ENCODE measurements at places on chromosomes 16 and 17. TPM values are rescaled to one million over a fixed set of nuclear protein-coding genes. Genes with fewer than 3 reads are reported as not detected.

NLRC3 gene
- total RNA-seq: 0.21 TPM

FOXJ1 gene
- total RNA-seq: 4.9 TPM

DNA sequence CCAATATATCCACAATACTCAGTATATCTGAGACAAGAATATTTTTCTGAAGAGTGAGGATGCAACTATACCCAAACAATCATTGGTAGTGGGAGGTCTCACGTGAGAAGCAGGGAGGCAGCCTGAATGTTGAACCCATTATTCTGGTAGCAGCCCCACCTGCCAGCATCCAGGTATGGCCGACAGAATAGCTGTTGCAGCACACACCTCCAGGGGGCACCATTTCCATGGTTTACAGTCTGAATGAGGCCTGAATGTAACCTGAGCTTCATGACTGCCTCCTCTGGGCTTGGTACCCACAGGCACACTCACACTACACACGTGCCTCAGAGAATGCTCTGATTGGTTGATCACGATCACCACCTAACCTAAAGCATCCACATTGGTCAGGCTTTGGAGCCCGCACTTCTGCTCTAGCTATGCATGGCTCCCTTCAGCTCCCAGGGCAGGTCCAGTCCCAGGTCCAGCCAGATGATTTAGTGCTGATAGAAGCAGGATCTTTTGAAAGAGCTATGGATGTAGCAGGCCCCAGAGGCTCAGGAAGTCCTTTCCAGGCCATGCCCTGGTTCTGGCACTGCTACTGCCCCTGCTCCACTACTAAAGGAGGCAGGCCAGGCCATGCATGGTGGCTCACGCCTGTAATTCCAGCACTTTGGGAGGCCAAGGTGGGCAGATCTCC is 11.0 kb upstream of the CBFB start:
- DNase-seq: peak; percentile 78
- H3K36me3 ChIP-seq: no peaks in the 10 kb centered on the region
- no peak overlapping the region for H3K4me3 ChIP-seq
- no peaks in the 10 kb centered on the region for H3K4me1 ChIP-seq
- no peak overlapping the region for H3K27ac ChIP-seq
- peaks cover 24% of the 10 kb centered on the region for H3K27me3 ChIP-seq

ARHGDIG gene
- total RNA-seq: 1.2 TPM

AOC2 gene
- total RNA-seq: 4.0 TPM

Data from H1 (cell line).